Erythroblast (primary cell): ENCODE measurements at places on chromosomes 11 and 22.

- DNase-seq = no peak
These were observed 111.7 kb upstream of the RASSF10 start for GRCh38 chr11:12897390-12897789.

GRCh38 chr22:50304528-50305392 is 2.7 kb downstream of the PLXNB2 start:
- DNase-seq = no peak

DNA sequence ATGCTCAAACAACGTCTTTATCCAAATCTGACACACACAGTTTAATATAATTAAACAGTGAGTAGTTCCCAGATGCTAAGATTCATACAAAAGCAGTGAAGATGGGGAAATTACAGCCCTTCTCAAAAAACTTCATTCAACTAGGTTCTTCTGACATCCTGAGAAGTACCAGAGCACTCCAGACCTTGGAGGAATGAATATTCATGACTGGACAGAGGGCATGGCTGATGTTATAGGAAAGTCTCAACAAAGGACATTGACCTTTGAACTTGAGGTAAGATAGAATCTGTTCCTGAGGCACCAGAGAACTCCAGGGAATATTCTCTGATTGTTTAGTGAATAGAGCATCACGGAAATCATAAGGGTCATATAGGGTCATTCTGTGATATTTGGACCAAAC is 106.4 kb upstream of the SLC5A12 start:
- no peak for DNase-seq

GRCh38 chr22:17699696-17700340 is 61.3 kb downstream of the BCL2L13 start:
- no peak for DNase-seq

- no peak for DNase-seq
These were observed 293.3 kb downstream of the BRD1 start for GRCh38 chr22:49534386-49534785.

DNA sequence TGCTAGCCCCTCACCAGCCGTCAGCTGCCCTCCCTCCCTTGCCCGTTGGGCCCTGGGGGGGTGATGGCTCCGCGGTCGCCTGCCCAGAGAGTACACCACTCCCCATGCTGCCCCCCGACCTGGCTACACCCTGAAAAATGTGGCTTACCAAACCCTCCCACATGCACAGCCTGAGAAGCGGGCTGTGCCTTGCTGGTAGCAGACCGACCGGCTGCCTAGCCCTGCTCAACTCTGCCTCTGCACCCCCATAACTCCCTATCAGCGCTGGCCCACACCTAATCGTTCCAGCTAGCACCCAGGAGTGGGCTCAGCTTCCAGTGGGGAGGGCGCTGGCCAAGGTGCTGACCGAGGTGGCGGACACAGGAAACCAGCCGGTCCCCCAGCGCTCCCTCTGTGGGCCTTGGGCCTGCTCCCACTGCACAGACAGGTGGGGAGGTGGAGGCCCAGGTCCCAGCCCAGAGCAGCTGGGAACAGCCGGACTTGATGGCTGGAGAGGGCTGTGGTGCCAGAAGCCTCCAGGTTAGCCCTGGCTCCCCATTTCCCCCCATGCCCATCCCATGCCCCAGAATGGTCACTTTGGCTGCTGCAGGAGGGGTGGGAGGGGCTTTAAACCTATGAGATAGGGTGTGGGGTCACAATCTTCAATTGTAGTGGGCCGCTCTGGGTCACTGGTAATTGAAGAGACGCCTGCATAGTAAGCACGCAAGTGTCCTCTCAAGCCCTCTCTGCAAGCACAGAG is 32.1 kb upstream of the PRODH start:
- DNase-seq = peak; percentile 24

DNA sequence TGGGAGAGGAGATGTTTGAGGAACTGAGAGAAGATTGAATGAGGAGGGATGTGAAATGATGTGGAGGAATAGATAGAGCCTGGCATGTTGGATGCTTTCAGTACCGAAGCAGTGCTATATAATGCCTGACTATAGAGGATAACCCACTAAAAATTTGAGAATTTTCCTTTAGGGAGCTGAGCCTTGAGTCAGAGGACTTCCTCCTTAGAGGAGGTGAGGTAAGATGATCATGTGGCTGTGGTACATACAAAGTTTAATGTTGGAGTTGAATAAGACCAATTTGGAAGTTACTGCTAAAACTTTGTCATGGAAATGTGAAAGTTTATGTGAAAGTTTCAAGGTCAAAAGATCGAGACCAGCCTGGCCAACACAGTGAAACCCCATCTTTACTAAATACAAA is 66.9 kb downstream of the YAP1 start:
- no peak for DNase-seq

DNA sequence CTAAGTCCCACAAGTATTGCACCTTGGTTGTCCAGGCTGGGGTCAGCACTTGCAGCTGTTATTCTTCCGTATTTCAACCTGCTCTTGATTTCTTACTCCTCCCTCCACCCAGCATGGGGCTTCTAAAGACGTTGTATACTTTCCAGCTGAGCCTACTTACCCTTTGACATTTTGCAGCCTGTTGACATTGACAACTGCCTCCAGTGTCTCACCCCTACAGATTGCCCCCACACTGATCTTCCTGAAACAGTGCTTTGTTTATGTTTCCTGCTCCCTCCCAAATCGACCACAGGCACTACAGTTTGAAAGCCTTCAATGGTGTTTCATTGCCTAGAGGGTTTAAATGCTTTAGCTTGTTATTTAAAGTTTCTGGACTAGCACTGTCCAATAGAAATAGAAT is 56.6 kb downstream of the FAM83F start:
- no peak for DNase-seq

DNA sequence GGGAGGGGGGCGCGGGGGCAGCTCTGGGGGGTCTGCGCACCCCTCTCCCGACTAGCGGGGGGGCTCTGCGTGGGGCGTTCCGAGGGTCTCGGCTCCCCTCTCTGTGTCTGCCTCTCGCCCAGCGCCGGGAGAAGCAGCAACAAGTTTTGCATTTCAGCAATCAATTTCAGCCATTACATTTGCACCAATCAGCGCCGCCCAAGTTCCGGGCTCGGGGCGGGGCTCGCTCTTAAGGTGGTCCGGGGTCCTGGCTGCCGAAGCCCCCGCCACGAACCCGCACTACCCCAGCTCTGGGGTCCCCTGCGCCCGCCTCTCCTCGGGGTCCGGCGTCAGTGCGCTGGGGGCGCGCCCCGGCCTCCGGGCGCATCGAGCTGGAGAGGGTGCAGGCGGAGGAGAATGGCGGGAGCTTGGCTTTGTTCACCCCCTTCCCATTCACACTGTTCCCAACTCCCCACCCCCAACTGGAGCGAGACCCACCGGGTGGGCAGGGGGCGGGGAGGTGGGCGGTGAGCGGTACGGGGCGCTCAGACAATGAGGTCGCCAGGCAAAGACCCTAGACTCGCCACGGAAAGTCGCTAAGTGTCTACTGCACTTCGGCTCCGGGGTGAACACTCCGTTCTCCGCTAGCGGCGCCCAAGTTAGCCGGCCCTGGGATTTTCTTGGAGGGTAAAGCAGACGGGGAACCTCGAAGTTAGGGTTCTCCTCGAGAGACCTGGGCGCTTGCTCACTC is at the start of gene MN1:
Gene MN1, minus strand, starts transcription at position 141 of the 730 bp plus-strand sequence. CDS start 1,213 bp downstream, outside the sequence.
- DNase-seq = no peak

DNA sequence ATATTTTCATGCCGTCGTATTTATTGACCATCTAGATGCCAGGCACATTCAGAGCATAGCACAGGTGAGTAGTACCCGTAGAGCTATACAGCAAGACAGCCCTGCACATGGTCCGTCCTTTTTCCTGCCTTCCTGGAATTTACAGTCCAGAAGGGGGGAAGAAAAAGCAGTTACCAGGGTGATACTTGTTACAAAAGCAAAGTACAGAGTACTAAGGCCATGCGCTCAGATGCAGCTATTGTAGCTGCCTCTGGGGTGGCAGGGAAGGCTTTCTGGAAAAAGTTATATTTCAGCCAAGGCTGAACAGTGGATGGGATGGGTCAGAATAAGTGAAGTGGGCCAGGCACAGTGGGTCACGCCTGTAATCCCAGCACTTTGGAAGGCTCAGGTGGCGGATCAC is 36.2 kb downstream of the JHY start:
- no peak for DNase-seq

GRCh38 chr22:17319546-17319945 is 49.7 kb upstream of the CECR2 start:
- no peak for DNase-seq

GRCh38 chr11:112017538-112017937 is 7.7 kb upstream of the DLAT start:
- no peak for DNase-seq

GRCh38 chr11:86120807-86121206 is 51.9 kb upstream of the PICALM start:
- no peak for DNase-seq
